Activated CD4-positive, CD25-positive, alpha-beta regulatory T cell treated with anti-CD3 and anti-CD28 coated beads, Interleukin-2, amount 50 U/mL, for 72 hours (primary cell): ENCODE measurements at places on chromosomes 12 and 14.
A peak's percentile ranks its signal among the peaks of the same experiment; 100 is the strongest.

- DNase-seq = no peak
Measured at GRCh38 chr12:197347-197746, 16.6 kb downstream of the SLC6A12 start.

DNA sequence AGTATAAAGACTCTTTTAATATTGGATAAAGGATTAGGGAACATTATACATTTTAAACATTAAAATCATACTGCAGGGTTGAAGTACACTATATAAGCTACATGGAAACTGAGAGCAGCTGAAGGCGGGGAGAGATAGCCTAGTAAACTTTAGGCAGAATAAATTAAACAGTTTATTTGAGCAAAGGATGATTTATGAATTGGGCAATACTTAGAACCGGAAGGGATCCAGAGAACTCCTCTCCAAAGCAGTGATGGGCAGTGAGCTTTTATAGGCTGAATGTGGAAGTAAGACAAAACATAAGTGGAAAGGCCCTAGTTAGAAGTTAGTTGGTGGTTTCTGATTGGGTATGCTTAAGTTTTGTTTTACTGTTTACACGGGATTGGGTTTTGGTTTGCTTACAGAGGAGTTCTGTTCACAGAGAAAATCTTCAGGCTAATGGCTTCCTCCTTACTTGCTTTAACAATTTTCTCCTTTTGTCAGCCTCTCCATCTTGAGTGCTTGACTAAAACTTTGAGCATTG, 18.9 kb downstream of the LEMD3 start:
- no peak for DNase-seq

- DNase-seq = no peak
Measured at GRCh38 chr12:2372735-2373134, 319.9 kb downstream of the CACNA1C start.

DNA sequence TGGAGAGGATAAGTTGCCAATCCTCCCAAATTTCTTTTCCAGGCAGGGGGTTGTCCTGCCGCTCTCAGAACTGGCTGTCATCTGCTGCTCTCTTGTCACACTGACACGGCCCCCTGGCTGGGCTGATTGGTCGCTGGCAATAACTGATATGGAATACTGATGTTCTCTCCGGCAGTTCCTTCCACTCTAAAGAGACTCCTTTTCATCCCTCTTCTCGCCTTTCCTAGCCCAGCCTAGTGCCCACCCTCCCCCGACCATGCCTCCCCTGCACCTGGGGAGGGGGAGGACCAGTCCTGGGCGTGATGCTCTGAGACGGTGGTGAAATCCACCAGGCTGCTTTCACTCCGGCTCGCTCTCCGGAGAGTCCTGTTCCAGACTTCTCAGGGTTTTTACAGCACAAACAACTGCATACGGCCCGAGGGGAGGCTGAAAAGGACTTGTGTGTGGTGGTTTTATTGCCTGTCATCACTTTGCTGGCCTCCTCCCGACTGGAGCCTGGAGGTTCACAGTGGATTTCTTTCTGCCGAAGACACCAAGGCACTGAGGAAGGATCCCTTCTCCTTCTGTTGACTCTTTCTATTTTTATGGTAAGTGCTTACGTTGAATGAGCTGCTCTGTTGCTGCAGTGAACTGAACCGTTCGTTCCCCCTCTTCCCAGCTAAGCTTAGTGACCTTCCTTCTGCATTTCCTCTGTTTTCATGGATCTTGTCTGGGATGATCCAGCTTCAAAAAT, at the start of gene ANO4:
TSS of gene ANO4 (plus strand) at position 336 of the 733 bp plus-strand sequence. CDS start 107,010 bp downstream, outside the sequence.
- no peak for DNase-seq

- DNase-seq = no peak
Measured at GRCh38 chr12:129941618-129942017, 37.8 kb upstream of the TMEM132D start.

GRCh38 chr12:107468182-107468581, 217.4 kb upstream of the PWP1 start:
- no peak for DNase-seq

DNA sequence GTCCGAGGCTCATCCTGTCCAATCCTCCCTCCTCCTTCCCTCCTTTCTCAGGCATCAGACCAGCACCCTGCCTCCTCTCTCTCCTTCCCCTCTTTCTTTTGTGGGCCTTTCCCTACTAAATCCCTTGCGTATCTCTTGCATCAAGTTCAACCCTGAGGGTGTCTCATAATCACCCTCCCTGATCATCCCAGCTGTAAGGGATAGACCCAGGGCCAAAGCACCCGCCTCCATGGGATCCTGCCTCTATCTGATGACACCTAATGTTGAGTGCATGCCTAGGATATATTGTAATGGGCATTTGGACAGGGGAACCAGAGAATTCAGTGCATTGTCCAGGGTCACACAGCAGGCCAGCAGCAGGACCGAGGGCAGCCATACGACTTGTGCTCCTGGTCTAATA, 84.9 kb downstream of the PHETA1 start:
- no peak for DNase-seq

DNA sequence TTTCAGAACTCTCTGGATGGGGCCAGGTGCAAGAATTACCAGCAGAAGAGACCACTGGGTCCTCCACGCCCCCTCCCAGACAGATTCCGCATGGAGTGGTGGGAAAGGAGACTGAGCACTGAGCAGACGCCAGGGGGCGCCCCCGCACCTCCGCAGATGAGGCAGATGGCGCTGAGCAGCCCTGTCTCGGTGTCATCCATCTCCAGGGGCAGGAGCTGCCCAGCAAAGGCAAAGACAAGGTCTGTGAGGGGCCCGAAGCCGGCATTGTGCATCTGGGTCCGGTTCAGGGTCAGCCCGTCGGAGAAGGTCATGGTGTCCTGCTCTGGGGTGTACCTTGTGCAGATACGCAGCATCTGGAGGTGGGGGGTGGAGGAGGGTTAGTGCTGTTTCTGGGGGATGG, 6.3 kb upstream of the ITGB7 start:
- peak; percentile 89 for DNase-seq

DNA sequence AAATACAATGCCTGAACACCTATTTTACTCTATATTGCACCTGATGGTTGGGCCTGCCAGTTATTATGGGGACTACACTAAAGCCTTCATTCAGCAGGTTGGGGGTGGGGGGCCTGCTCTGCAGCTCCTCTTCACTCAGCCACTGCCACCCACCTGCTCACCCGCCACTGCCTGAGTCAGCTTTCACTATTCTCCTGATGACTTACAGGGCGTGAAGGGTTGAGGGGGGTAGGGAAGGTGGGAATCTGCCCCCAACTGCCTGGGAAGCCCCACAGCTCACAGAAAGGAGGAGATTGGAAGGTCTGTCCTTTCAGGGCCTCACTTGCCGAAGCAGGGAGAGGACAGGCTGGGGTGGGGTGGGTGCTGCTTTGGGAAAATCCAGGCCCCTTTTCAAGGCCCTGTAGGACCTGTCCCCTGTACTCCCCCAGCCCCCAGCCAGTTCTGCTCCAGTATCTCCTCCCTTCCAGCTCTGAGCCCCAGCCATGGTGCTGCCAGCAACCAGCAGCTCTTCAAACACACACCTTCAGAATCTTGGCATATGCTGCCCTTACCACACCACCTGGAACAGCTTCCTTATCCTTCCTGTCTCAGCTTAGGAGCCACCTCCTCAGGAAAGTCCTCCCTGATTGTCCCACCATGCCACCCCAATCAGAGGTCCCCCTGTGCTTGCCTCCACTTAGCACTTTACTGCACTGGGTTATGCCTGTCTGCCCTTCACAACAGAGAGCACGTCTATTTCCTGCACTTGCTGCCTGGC, 33.1 kb downstream of the IRF2BPL start:
- no peak for DNase-seq

- no peak for DNase-seq
Measured at GRCh38 chr12:1590221-1590979, 4.0 kb downstream of the FBXL14 start.

DNA sequence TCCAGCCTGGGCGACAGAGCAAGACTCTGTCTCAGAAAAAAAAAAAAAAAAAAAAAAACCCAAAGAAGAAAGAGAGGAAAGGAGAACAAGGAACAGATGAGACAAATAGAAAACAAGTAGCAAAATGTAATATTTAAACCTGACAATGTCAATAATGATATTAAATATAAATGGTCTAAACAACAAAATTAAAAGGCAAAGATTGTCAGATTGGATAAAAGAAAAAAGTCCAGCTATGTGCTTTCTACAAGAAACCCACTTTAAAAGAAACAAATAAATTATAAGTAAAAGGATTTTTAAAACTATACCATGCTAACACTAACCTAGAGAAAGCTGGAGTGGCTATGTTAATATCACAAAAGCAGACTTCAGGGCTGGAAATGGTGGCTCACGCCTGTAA, 29.7 kb upstream of the APOF start:
- DNase-seq = no peak

- no peak for DNase-seq
Measured at GRCh38 chr14:98185036-98185435, 1087.0 kb downstream of the BCL11B start.

- DNase-seq = no peak
Measured at GRCh38 chr14:99686557-99687283, 2.6 kb downstream of the CYP46A1 start.

GRCh38 chr12:92995258-92995903, 66.3 kb upstream of the EEA1 start:
- DNase-seq = no peak

DNA sequence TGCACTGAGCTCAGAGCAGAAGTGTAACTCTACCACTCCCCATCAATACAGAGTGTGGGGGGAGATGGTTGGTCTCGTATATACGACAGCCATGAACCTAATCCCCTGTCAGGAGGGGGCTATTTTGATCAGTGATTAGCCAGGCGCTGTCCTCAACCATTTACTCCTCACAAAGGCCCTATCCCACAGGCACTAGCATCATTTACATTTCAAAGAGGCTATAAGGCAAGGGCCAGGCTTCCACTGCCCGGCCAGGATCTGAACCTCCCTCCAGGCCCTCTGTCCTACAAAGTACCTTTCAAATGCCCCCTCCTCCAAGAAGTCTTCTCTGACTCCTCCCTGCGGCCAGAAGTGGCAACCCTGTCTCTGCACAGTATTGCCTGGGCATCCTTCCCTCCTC, 74.7 kb downstream of the ITPK1 start:
- no peak for DNase-seq

DNA sequence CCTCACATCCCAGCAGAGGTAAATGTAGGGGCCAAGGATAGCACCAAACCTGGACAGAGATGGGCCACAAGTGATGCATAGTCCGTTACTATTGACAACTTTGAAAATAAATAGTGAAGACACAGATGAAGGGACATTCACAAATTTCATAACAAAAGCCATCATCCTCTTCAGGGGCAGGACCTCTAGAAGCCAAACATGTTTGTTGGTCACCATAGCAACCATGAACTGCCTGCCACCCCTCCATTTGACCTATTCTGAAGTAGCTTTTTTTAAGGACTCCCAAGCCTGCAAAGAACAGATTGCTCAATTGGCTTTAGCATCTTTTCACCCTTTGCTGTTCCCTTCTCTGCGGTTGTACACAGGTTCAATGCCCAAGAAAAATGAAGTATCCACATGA, 35.7 kb upstream of the MDM1 start:
- DNase-seq = no peak

- DNase-seq = no peak
Measured at GRCh38 chr14:56813143-56813551, 2.9 kb upstream of the OTX2 start.

- no peak for DNase-seq
Measured at GRCh38 chr14:64801800-64802199, 77.9 kb downstream of the SPTB start.

- no peak for DNase-seq
Measured at GRCh38 chr14:54147282-54147681, 190.7 kb upstream of the BMP4 start.

DNA sequence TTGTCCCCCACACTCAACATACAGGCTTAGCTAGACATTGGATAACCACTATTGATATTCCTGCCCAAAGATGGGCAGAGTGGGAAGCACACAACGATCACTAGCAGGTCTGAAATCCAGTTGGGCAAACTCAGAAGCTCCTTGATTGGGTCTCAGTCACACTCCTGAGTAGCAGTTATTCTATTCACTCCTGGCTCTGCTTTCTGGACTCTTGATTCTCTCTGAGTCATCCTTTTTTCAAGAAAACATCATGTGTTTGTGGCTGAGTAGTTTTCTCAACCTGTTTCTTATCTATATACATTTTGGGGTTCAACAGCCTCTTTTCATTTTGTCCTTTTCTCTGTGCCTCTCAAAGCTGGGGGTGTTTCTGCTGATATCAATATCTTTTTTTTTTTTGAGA, 46.0 kb upstream of the MANSC4 start:
- DNase-seq = no peak

- no peak for DNase-seq
Measured at GRCh38 chr14:59474172-59474571, 9.0 kb upstream of the GPR135 start.

GRCh38 chr14:24403294-24403998, 4.6 kb downstream of the NYNRIN start:
- no peak for DNase-seq

GRCh38 chr14:77763978-77764377, 3.0 kb upstream of the SNW1 start:
- DNase-seq = no peak

DNA sequence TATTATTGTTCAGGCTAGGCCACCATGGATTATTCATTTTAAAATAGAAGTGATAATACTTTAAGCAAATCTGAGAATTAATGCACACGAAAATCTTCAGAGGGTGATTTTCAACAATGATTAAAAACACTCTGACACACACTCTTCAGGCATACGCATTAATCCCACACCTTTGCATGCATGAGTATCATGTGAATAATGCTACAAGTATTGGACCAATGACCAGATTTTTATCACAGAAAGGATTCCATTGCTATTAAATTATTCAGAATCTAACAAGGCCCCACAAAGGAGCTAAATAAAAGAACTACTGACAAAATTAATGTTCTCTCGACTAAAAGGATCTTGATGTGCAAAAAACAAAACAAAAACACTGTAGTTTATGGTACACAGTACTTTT, 11.1 kb downstream of the EPS8 start:
- no peak for DNase-seq

DNA sequence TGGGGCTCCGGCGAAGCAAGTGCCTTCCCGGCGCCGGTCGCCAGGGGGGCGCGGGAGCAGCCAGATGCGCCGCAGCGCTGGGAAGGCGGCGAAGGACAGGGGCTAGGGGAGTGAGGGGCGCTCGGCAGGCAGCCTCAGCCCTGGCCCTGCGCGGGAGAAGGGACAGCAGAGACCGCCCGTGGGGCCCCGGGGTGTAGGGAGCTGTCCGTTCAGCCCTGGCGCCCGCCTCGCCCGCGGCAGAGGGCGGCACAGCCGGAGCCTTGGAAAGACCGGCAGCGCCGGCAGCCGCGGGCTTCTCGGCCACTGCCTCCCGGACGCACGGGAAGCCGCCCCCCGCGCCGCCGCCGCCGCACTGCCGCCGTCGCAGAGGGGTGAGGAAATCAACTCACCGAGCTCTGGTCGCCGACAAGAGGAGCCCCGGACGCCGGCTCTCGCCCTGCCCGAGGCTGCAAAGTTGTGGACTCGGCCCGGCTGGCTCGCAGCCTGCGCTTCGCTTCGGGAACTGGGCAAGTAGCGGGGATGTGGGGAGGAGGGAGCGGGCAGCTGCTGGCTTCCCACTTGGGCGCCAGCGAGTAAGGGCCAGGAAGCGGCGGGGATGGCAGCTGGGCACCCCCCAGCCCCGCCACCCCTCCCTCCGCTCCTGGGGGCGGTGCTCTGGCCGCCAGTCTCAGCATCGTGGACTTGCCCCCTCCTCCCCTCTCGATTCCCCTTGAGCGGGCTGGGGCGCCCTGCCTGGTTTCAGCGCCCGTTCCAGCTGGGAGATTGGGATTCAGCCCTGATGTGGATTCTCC, at the start of gene ZDHHC22:
TSS of gene ZDHHC22 (minus strand) at position 578 of the 791 bp plus-strand sequence. CDS start 2,053 bp downstream, outside the sequence.
- DNase-seq = no peak
